ENCODE measurements at places on chromosomes 5 and 9.
A peak's percentile ranks its signal among the peaks of the same experiment; 100 is the strongest.

- DNase-seq, result no peak
These were observed 234.4 kb downstream of the ARHGAP26 start for GRCh38 chr5:143004361-143005145.

- DNase-seq, result no peak
These were observed 282.9 kb upstream of the ANKRD55 start for GRCh38 chr5:56516035-56516434.

- DNase-seq, result peak; percentile 72
These were observed 197.6 kb downstream of the DRD1 start for GRCh38 chr5:175246242-175246888.

- no peak for DNase-seq
These were observed 189.7 kb downstream of the MEF2C start for GRCh38 chr5:88693071-88693932.

- peak; percentile 89 for DNase-seq
These were observed at the start of gene DYNC2I2 for GRCh38 chr9:128656416-128657343. Gene DYNC2I2, minus strand, starts transcription at chr9:128656847. Its CDS starts 121 bp downstream, at chr9:128656726.

GRCh38 chr5:111259636-111260035, 35.5 kb downstream of the CAMK4 start:
- no peak for DNase-seq

GRCh38 chr9:93655621-93656425, 79.4 kb downstream of the PHF2 start:
- DNase-seq, result no peak

- peak; percentile 94 for DNase-seq
These were observed 43.8 kb downstream of the SLC38A9 start for GRCh38 chr5:55668356-55668755.

- DNase-seq, result peak; percentile 55
These were observed 28.1 kb upstream of the PIK3R1 start for GRCh38 chr5:68187268-68188055.

DNA sequence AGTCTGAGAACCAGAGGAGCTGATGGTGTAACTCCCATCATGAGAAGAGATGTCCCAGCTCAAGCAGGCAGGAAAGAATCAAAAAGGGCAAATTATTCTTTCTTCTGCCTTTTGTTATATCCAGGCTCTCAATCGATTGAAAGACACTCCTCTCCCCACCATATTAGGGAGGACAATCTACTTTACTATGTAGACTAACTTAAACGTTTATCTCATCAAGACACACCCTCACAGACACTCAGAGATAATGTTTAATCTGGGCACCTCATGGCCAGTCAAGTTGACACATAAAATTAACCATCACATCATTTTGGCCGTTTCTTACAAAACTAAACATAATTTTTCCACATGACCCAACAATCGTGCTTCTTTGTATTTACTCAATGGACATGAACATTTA, 534.3 kb upstream of the RORB start:
- DNase-seq, result no peak

- no peak for DNase-seq
These were observed 120.0 kb downstream of the PDZD2 start for GRCh38 chr5:31758803-31759425.

- DNase-seq, result no peak
These were observed 15.0 kb downstream of the ABHD17B start for GRCh38 chr9:71895955-71896354.

DNA sequence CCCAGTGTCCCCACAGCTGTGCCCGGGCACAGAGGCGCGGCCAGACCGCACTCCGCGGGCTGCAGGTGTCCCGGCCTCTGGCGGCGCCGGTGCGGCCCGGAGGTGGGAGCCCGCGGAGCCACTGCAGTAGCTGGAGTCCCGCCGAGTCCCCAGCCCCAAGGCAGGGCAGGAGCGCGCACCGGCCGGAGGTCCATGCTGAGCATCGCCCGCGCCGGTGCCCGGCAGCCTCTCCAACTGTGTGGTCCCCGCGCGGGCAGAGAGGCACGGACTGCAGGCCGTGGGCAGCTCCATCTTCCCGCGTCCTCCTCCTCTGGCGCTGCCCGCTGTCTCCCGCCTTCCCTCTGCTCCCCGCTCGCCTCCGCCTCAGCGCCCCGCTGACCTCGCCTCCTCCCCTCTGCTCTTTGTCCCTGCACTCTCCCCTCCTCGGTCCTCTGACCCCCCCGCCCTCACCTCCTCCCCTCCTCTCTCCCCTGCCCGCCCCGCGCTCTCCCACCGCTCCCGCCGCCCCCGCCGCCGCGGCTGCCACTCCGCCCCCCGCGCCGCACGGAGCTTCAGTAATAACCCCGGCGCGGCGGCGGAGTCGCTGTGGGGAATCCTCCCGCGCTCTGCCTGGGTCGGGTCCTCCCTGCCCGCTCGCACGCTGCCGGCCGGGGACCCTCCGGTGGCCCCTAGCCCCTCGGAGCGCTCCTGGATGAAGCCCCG, at the start of gene ADAMTS16:
ADAMTS16 (plus strand) TSS at position 554 of the 702 bp plus-strand sequence; CDS start at position 692, 138 bp downstream.
- no peak for DNase-seq

- no peak for DNase-seq
These were observed 10.3 kb downstream of the WWC1 start for GRCh38 chr5:168301593-168302390.

- no peak for DNase-seq
These were observed 11.0 kb downstream of the SNAPC3 start for GRCh38 chr9:15433661-15434060.

DNA sequence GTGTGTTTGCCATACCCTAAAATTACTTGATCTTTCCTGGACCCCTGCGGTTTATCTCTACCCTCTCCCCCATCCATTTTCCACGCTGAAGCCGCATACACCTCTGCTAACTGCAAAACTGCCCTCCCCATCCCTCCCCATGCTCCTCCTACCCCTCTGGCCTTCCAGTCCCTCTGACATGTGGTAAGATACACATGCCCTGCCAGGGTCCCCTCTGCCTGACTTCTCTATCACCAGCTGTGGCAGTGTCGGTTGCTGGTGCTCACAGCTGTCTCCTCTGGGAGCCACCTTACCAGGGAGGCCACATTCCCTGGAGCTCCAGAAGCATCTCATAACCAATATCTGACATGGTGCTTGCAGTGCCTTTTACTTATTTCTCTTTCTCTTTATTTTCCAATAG, 58.9 kb upstream of the COL15A1 start:
- DNase-seq, result no peak

DNA sequence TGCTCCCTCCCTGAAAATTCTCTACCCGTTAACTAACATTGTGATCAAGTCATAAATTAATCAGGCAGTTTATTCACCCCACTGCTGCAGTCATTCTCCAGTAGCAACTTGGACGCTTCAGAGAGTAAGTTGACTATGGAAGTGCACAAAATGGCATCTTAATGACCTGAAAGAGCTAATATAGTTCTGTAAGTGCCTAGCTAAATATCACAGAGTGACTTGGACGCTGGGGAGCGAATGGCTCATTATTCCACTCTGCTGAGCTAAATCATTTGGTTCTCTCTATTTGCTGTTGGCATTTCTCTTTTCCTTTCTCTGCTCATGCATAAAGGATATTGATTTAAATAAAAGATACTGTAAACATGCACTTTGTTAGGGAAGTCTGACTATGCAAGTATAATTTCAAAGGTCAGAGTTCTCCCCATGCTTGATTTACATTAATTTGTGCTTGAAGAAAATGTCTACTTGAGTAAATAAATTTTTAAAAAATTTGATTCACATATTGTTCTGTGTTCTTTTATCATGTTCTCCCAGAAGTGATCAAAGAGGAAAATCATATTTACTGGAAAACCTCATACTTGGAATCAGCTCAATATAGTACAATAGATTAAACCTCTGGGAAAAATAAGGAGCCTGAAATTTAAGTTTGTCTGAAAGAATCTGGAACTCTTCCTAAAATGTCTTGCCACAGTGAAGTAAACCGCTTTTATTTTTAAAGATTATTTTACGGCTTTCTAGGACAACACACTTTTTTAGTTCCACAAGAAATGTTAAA, 169.5 kb upstream of the HAPLN1 start:
- DNase-seq, result no peak

DNA sequence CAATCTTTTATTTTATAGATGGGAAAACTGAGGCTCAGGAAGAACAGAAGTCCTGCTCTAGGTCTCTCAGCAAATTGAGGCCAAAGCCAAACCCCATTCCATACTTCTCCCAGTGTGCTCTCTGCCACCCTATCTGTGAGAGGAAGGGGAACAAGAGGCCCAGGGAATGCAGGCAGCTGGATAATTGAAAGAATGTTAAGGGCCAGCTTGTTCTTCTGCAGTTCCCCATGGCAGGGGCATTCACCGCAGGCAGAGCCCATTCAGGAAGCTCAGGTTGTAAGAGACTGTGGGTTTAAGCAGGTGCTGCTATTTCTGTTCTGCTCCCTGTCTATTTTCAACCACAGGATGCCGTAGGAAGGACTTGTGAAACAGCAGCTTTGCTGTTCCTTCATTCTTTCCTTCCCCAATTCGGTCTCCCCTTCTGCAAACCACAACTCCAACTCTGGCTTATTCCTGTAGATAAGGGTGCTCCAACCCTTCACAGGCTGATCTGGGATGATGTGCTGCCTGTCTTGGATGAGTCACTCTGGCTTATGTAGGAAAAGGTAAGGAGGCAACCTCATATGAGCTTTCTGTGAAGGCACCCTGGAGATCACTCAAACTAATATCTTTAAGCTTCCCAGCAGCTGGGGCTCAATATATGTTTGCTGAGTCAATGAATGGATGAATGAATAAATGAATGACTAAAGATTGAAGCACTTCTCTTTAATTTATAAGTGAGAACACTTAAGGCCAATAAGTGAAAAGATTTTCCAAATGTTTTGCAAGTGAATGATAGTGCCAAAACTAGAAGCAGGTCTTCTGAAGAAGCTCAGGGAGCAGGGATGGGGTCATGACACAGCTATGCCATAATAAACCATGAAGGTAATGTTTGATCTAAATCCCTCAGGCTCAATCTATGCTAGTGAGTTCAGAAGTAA, 377.6 kb downstream of the BRINP1 start:
- DNase-seq, result no peak

- peak; percentile 53 for DNase-seq
These were observed 53.9 kb upstream of the PTCH1 start for GRCh38 chr9:95570646-95571045.

DNA sequence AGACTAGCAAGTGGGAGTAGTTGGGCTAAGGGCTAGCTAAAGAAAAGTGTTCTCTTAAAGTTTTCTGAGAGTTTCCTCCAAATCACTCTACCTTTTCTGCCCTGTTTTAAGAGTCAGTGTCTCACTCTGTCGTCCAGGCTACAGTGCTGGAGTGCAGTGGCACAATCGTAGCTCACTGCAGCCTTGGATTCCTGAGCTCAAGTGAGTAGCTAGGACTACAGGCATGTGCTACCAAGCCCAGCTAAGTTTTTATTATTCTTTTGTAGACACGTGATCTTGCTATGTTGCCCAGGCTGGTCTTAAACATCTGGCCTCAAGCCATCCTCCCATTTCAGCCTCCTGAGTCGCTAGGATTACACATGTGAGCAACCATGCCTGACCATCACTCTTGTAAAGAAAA, 378.9 kb downstream of the CAAP1 start:
- DNase-seq, result no peak

DNA sequence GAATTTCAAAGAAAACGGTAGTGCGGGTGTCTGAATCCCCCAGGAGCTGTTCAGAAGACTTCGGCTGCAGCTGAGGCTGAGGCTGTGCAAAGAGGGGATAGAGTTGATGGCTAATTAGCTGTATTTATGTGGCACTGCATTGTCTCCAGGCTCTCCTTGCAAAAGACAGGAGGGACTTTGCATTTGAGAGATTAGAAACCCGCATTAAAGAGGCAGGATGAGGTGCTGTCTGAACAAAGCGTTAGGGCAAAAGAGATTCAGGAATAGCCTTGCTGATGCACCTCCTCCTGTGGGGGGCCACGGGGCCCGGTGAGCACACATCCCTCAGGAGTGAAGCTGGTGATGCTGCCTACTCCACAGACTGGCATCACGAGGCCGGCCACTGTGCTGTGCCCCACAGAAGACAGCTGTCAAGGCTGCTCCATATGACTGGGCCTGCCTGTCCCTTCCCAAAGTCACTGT, 343.6 kb upstream of the DAP start:
- no peak for DNase-seq

DNA sequence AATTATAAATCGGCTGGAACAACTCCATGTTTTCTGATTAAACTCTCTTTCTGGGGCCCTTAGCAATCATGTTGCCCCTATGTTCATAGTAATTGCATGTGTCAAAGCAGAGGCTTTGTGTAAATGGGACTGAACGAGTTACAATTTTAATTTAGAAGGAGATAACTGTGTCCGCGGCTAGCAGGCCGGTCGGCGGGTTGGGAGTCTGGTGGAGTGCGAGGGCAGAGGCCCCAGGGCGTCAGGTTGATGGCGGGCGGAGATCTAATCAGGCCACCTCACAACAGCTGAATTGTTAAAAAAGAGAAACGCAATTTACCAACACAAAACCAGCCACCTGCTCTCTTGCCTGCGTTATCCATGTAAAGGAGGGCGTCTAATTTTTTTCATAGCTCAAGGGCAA, 134.9 kb upstream of the LPCAT1 start:
- no peak for DNase-seq

DNA sequence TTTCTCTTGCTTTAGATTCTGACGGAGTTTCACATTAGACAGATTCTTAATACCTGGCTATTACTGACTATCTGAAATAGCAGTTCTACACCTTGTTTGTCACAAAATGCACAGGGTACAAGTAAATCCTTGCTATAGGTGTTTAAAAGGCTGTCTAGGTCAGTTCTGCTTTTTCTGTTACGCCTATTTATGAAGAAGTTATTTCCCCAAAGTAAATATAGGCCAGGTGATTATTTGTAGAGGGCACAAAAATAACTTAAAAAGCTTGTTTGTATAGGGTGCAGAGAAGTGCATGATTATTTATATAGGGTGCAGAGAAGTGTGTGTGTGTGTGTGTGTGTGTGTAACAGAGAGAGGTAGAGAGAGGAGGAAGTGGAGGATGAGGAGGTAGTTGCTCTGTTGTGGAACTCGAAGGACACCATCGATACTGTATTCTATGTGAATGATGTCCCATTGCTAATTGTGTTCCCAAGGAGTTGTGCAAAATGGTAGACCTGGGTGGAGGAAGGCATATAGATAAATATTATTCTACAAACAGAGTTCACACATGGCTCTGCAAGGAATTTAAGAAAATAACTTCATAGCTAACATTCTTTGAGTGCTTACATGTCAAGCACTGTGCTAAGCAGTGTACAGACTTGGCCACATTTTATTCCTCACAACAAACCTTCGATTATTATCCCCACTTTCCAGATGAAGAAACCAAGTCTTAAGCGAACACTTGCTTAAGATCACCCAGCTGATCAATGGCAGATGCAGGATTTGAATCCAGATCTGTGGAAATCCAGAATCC, 96.3 kb upstream of the EQTN start:
- peak; percentile 34 for DNase-seq

- DNase-seq, result no peak
These were observed 137.7 kb downstream of the CNTLN start for GRCh38 chr9:17272536-17272935.

DNA sequence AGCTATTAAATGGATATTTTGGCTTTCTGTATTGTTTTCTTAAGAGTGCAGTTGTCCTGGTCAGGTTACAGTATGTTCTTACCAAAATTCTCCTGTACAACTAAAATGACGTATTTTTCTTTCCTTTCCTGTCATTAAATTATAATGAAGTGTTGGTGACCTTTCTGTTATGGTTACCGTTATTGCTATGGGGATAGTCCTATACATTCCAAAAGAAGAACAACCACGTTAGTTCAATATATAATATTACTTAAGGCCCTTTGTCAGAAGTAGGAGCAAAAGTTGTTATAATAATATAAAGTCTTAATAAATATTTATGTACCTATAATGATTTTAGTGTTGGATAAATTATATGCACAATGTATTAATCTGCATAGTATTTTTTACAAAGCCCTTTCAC, 82.4 kb upstream of the NREP start:
- no peak for DNase-seq

- no peak for DNase-seq
These were observed 58.3 kb downstream of the GPR107 start for GRCh38 chr9:130111786-130112537.

Measured in iris pigment epithelial cell (primary cell).